Foreskin keratinocyte (primary cell): ENCODE measurements at places on chromosomes 11 and 22.
A peak's percentile ranks its signal among the peaks of the same experiment; 100 is the strongest.

DNA sequence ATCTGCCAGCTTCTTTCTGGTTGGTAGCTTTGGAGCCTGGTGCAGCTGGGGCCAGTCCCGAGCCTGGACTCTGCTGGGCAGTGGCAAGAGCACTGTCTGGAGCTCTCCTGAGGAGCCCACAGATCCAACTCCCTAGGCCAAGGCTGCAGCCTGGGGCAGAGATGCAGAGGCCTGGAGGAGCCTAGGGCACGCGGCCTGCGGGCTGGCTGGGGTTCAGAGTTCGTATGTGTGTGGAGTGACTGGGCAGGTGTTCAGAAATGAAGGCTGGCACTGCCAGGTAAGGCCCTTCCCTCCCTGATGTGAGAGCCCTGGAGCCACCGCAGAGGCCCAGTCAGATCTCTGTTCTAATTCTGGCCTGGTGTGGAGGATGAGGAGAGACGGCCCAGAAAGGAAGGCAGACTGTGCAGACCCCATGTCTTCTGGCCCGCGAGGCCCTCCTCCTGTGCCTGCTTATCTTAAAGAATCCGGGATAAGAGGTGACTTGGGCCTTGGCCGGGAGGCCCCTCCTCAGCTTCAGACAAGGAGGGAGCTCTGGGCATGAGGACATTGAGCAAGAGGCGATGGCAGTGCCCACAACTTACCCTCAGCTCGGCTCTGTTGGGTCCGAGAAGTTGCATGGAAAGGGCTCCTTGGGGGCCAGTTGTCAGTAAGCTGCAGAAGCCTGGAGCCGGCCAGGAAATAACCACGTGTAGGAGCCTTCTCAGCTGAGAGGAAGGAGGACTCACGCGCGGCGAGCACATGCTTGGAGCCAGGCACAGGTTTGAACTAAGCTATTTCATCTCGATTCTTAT, 62.2 kb upstream of the B3GAT1 start:
- no peak for DNase-seq

DNA sequence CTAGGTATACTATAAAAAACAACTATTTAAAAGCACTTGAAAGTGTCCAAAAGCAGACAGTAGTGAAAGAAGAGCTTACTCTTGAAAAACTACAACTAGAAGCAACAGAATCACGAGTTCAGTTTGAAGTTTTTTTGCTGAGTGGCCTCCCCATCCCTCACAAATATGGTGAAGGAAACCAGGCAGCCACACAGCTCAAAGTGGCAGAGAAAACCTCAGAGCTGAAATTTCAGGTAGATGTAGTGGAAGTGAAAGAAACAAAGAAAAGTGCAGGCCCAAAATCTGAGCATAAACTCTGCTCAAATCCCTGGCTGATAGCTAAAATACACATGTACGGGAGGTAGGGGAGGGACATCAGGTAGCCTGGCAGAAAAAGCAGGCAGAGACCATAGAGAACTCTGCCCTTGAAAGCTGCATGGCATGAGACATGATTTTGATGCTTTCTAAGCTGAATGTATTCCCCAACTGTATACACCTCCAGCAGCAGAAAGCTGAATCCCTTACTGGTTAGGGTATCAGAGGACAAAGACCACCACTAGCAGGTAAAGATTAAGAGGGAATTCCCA, 12.1 kb downstream of the BTBD10 start:
- no peak for DNase-seq

DNA sequence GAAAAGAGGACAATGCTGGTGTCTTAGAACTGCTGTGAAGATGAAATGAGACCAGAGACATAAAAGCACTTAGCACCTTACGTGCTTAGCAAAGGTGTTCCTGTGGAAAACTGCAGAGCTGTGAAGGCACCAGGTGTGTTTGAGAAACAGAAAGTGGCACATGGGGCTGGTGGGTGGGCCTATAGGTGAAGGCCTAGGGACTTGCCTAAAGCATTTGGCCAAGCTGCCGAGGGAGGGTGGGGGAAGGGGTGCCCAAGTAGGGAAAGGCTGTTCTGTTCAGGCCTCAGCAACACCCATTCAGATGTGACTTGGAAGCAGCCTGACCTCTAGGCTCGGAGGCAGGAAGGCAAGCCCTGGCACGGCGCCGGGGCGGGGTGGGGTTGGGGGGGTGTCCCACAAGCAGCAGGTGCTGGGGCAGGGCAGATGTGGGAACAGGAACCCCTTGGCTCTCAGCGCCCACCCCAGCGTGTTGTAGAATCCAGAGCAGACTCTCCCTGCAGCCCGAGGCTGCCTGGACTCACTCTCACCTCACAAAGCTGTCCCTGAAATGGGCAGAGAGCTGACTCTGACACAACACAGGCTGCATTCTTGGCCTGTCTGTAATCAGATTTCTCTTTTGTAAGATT, 366.7 kb upstream of the NARS2 start:
- DNase-seq = no peak

DNA sequence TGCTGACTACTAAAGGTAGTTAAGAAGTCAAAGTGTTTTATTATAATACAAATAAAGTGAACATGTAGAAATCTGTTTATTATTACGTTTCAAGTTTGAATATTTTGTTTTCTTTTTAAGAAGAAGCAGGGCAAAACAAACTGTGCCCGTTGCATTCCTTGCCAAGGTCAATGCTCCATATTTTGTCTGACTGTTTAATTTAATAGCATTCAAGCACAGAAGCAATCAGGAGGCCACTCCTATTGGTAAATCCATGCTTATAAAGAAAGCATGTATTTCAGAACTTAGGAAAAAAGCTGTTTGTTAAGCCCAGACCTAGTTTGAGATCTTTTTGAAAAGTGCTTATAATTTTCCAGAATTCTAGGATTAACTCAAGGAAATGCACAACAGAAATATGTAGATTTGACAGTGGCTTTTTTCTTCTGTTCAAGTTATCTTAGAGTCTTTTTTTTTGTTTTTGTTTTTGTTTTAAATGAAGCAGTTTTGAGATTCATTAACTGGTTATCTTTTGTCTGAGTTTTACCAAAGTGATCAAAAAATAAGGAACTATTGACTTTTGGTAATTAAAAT, 51.7 kb downstream of the ARHGAP42 start:
- DNase-seq = no peak

- no peak for DNase-seq
Measured at GRCh38 chr22:43389227-43389836, 22.5 kb upstream of the MPPED1 start.

GRCh38 chr11:748007-748359, 719 bp downstream of the TALDO1 start:
- DNase-seq = no peak

DNA sequence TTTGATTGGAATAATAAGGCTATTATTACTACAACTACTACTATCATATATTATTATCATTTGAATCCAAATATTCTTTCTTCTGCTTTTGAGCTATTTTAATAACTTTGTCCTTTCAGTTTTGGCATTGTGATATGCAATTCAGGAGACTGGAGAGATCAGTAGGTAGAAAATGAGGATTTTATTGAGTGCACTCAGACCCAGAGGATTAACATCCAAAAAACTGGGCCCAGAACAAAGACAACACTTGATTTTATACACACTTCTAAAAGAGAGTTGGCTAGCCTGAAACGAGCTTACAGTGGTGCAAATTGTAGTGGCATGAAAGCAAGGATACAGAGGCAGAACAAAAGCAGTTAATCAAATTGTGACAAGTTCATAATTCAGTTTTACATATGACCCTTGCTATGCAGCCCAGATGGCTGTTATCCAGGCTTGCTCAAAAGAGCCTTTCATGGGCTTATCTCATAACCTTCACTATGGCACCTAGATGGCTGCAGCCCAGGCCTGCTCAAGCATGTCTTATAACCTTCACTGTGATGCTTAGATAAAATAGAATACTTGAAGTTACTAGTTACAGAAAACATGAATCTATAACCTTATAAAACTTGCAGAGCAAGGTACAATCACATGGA, 796.3 kb upstream of the RAG2 start:
- DNase-seq = peak; percentile 23

DNA sequence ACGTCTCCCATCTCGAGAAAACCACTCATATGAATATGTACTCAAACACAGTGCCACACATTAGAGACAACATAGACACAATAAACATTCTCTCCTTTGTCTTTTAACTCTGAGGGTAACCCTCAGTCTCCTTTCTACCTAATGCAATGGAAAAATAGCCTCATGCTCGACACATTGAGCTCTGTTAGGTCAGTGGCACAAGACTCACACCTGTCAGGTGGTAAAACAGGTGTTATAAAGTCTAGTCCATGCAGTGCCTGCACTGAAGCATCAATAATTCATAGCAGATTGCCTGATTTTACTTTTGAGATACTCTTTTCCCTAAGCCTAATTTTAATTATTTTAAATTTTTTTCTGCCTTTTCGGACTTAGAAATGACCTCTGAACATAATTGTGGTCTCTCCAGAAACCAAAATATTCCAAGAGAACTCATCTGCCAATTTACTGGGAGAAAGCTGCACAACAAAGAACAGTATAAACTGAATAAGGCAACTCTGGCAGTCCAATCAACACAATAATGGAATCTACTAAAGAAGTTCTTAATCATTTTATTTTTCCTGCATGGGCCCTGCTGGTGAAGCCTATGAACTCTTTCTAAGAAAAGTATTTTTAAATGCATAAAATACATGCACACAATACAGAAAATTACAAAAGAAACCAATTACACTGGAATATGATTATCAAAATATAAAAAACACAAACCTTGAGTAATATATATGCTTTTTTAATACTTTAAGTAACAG, 9.9 kb downstream of the RDX start:
- no peak for DNase-seq

DNA sequence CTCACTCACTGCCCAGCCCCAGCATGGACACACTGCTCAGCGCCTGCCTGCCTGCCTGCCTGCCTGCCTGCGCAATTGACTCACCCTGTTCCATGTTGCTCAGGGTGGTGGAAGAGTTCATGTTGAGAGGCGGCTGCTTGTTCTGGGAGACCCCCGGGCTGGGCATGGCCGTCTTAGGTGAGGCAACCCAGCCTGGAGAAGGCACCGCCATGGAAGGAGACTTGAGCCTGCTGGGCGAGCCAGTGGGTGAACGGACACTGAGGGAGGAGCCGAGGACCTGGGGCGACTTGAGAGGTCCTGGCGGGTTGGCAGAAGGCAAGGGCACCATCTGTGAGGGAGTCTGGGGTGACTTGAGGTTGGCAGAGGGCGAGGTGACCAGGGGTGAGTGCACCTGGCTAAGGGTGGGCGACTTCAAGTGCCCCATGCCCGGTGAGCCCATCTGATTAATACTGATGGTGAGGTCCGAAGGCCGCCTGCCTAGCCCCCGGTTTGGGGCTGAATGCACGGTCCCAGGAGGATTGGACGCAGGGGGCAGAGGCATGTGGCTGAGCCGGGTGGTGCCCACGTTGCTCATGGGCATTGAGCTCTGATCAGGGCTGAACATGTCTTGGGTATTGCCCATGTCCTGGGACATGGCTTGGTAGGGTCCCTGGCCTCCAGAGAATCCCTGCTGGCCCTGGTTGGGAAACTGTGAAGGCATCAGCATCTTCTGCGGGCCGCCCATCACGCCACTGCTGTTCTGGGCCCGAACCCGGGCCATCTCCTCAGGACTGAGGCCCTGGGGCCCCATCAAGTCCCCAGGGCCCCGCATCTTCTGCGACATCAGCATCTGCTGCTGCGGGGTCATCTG, 17.1 kb downstream of the CXCR5 start:
- DNase-seq = no peak

GRCh38 chr22:41834005-41834944, 1.4 kb downstream of the SREBF2 start:
- no peak for DNase-seq

GRCh38 chr11:47035108-47035507, 98.5 kb downstream of the CSTPP1 start:
- no peak for DNase-seq

- DNase-seq = no peak
Measured at GRCh38 chr22:26406118-26406517, 22.9 kb upstream of the ASPHD2 start.

DNA sequence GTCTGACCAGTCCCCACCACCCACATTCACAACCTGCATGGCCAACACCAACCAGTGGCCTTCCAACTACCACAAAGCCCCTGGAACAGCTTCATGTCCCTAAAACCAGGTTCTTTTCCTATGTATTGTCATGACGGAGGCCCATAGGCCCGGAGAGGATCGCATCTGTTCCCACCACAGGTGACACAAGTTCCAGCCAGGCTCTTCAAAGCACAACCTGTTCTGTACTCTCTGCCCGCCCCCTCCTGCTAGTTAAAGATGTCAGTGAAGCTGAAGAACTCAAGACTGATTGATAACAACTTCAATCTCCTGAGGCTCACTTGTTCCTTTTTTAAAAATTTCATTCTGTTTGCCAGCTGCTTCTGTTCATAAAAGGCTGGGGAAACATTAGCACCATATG, 121.1 kb upstream of the GUCY1A2 start:
- DNase-seq = no peak

GRCh38 chr11:104531075-104531474, 367.1 kb upstream of the PDGFD start:
- no peak for DNase-seq

GRCh38 chr11:32256466-32256865, 165.6 kb downstream of the RCN1 start:
- DNase-seq = no peak

DNA sequence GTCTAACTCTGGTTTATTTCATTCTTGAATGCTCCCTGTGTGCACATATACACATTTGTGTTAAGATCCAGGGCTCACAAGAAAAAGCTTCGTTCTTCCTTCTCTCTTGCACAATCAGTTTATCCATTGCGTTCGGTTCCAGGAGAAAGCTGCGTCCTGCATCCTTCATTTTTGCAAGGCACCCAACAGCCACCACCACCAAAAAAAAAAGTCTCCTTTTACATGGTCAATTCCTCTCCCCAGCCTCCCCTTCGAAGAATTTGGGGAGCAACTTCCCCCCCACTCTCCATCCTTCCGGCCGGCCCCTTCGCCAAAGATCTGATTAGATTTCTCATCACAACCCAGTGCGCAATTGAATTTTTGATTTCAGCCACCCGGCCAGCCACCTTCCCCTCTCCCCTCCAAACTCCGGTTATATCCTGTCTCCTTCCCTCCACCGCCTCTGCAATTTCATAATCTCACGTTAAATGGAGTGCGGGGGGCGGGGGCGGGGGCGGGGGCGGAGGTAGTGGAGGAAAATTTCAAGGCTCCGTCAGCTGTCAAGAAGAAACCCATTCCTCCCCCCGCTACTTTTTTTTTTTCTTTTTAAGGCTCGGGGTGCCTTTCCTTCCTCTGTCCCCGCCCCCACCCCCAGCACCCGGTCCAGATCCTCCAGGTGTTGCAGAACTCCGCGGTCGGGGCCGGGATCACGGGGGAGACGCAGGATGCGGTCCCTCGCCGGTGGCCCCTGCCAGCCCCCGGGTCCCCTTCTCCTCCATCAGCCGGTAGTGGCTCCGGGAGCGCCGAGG, 1166.5 kb downstream of the LRRC4C start:
- no peak for DNase-seq
